ENCODE measurements at places on chromosomes 16 and 17.

- no peak for DNase-seq
These were observed 13.9 kb downstream of the SNN start for GRCh38 chr16:11681976-11682654.

GRCh38 chr16:57413733-57414132 lies 9.2 kb downstream of the CCL17 start:
- no peak for DNase-seq

GRCh38 chr17:1491443-1492248 lies 840 bp downstream of the MYO1C start:
- DNase-seq = no peak

DNA sequence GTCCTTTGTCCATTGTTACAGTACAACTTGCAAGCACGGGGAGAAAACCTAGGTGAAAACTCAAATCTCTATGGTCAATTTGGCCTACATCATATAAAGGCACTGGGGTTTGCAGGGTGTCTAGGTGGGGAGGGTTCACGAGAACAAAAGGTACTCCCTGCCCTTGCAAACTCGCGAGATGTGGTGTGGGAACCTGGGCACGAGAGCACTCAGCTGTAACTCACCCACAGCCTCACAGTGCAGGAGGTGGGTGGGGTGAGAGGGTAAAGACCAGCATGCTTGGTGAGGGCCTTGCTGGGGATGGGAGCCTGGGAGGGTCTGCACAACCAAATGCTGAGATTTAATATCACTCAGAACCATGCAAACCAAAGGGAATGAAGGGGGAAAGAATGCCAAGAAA lies 18.4 kb upstream of the ZNF594 start:
- no peak for DNase-seq

- DNase-seq = no peak
These were observed at the start of gene NTN3 for GRCh38 chr16:2471016-2471652. TSS of gene NTN3 (plus strand) at chr16:2471297. CDS start at chr16:2471702, 405 bp downstream.

DNA sequence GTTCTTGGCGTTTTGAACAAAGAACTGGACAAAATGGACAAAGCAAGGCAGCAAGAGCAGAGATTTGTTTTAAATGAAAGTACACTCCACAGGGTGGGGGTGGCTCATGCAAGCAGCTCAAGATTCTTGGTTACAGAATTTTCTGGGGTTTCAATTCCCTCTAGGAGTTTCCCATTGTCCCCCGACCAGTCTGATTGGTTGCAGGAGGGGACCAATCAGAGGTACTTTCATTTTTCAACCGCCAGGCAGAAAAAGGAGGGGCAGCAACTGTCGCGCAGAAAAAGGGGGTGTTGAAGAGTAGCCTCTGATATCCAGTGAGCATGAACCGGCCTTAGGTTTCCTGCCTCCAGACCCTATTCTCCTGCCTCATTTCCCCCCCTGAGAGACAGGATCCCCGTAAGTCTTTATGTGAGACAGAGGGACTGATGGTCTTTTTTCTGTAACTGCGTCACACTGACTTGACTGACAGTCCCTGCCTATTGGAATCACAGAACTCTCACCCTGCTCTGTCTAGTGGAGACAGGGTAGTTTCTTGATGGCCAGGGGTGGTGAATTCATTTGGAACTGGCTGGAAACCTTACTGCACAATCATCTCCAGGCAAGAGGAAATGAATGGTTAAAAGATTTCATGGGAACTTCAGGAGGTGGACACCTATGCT lies 59.4 kb upstream of the ALOX12 start:
- DNase-seq = no peak

DNA sequence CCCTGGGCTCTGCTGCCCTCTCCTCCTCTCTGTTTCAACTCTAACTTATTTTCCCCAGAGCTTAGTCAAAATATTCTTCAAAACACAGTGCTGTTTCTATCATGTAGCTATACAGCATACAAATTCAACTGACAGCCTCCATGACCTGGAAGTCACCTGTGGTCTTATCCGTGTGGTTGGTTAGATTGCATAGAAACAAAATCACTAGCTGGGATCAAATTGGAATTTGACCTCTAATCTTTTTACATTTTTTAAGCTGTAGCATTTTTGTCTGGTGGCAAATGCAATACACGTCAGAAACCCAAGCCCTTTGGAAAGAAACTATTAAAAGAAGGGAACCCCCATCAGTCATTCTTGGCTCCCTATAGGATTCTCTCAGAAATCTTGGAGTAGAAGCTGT lies 57.3 kb downstream of the ABCC12 start:
- DNase-seq = no peak

GRCh38 chr16:64880994-64881393 lies 240.9 kb downstream of the CDH11 start:
- DNase-seq = no peak

- no peak for DNase-seq
These were observed 12.6 kb downstream of the CACNG1 start for GRCh38 chr17:67056746-67057490.

DNA sequence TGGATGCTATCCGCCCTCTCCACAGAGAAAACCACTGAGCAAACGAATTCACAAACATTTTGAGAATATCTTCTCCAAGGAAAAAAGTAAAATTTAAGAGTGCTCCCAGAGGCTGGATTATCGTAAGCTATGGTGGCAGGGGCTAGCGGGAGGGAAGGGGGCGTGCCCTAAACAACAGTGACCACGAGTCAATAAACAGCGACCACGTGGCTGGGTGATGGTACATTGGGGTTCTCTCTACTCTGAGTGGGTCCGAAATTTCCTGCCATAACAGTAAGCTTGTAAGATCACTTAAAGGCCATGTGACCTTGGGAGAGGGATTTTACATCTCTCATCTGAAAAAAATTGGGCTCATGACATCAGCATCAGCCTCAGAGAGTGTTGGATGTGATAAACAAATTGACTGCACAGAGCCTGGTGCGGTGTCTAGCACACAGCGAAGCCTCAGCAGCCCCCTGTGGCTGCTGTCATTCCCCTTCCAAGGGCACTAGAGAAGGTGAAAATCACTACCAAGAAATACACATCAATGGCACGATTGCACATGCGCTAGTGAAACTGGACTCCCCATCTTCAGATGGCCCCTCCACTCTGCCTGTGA lies 213.2 kb downstream of the XYLT1 start:
- no peak for DNase-seq

GRCh38 chr17:65137021-65137939 lies at the start of gene RGS9:
TSS of gene RGS9 (plus strand) at chr17:65137370. CDS start at chr17:65137541, 171 bp downstream.
- peak; percentile 70 for DNase-seq

DNA sequence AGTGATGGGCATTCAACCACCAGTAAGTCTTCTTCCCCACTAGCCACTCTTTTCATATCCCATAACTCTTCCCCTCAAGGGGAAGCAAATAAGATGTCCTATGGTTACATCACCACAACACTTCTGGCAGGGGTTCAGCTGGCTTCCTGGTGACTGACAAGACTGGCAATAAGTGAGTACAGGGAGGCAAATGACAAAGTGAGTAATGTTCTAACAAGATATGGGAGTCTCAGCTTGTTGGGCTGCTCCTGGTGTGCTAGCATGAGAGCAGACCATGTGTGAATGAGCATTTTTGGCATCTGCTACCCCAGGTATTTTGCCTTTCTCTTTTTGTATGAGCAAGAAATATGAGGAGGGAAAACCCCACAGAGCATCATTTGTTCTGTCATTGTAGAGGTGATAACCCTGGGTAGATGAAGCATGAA lies 9.9 kb downstream of the TMIGD1 start:
- peak; percentile 12 for DNase-seq

- DNase-seq = no peak
These were observed 45.6 kb downstream of the CNGB1 start for GRCh38 chr16:57925310-57925709.

GRCh38 chr17:27612160-27612770 lies 18.7 kb upstream of the LGALS9 start:
- DNase-seq = no peak

DNA sequence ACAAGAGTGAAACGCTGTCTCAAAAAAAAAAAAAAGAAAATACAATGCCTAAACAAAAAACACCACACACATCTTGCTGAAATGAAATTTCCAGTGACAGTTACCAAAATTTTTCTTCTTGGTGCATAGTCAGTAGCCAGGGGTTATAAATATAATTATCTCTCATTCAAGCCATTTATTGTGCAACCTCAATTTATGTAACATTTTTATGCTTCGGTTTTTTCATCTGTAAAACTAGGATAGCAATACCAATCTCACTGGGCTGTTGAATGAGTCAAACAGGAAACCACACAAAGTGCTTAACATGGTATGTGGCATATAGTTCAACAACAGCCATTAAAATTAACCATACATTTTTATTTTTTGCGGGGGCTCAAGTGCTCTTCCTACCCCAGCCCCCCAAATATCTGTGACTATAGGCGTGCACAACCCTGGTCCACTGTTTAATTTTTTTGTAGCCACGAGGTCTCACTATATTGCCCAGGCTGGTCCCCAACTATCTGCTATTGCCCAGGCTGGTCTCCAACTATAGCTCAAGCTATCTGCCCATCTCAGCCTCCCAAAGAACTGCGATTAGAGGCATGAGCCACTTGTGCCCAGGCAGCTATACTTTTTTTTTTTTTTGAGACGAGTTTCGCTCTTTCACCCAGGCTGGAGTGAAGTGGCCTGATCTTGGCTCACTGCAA lies 2.6 kb downstream of the COG4 start:
- no peak for DNase-seq

Data from activated CD8-positive, alpha-beta memory T cell treated with anti-CD3 and anti-CD28 coated beads for 48 hours (primary cell).